ENCODE measurements at places on chromosomes 5 and 9.

DNA sequence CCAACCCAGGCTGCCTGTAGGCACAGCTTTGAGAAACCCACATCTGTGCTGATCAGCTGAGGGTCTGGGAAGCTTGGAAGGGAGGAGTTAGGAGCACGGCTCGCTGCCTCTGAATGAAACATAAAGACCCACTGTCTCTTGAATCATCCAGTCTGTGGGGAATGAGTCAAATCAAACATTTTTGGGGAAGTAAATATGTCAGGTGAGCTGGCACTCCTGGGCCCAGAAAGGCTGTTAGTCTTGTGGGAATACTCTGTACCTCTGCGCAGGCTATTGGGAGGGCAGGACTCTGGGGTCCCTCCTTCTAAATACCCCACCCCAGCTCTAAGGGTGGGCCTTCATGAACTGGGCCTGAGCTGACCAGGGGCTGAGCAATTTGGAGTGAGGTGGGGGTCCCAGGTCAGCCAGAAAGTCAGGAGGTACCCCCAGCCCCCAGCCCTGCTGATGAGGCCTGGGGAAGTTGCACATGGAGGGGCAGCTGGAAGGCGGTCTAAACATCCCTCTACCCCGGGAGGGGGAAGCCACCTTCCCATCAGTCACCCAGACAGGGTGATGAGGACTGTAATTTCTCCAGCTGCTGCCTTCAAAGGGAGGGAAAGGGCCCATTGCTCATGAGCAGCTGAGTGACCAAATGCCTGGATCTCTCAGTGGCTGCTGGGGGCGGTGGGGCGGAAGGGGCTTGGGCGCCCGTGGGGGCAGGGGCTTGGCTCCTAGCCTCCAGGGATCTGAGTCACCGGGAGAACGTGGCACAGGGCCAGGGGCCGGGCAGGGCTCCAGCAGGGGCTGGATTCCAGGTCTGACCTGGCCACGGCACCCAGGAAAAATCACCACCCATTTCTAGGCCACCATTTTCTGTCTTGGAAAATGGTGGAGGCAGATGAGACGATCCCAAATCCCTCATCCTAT is 10.8 kb downstream of the FIBCD1 start:
- DNase-seq = no peak

DNA sequence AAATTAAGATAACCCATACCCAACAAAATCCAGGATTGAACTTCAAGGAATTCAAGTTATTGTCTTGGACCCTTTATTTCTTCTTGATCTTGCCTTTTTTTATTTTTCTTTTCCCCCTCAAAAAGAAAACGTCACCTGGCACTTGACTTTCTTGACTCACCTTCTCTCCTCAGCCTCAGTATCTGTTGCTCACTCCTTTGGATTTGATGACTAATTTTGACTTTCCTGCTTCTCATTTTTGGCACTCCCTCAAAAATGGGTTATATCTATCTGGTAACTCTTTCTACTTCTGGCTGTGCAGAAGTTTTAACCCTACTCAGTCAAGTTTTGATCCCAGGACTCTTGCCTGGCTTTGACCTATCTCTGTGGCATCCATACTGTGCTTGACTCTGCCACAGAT is 66.6 kb upstream of the SPATA31D4 start:
- no peak for DNase-seq

DNA sequence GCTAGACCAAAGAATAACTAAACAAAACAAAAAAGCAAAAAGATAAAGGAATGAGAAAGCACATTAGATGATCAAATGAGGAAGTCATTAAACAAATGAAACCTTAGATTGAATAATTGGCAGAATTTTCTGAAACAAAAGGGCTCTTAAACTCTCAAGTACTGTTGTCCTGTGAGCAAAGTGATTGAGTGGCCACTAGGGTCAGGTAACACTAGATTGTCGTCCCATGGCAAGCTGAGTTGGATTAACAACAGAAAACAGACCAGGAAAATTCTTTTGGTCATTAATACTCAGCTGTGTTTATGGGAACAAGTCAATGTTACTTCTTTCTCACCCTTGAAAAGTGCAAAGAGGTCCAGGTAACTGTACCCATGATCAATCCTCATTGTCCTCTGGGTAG is 81.6 kb upstream of the MRPS30 start:
- DNase-seq = no peak

- DNase-seq = no peak
Observed at GRCh38 chr9:77597057-77597456, 51.1 kb downstream of the GNA14 start.

DNA sequence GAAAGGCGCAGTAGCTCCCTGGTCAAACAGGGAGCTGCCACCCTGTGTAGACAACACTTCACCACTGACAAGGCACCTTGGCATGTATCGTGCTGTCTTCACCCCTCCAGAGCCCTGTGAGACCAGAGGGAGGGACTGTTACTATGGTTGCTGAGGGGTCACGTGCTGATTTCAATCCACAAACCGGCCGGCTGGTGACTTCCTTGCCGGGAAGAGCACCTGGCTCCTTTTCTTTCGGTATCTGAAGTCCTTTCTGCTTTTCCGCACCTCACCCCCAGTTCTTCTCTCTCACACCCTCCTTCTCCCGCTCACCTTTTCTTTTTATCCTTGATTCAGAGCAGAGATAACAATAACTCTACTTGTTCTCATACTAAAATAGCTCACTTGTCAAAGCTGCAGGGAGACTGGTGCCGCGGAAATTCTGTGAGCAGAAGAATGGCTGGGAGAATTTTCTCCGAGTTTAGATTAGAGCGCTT is 327.2 kb downstream of the ZSWIM6 start:
- DNase-seq = no peak

DNA sequence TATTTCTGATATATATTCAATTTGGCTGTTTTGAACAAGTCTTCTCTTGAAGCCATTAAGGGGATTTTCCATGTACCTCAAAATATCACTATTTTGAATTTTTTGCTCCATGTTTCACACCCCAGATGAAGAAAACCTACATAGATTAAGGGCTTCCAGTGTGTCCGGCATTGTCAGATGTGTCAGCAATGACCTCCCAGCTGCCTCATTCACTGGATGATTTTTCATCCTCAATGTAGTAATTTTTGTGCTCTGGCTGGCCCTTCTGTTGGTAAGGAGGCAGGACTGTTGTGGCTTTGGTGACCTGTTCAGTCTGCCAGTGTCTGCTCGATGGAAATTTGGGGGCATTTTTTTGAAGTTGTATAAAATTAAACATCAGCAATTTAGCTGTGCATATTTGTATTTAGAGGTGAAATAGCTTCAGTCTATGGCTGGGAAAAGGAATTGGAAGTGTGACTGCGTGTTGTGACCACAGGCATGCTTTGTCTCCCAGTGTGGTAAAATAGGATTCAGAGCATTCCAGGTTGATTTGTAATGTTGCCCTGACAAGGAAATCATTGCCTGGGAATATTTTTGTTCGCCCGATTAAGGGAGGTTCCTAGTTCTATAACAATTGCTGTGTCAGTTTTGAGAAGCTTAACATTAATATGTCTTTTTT is 312.4 kb downstream of the ARHGEF28 start:
- no peak for DNase-seq

DNA sequence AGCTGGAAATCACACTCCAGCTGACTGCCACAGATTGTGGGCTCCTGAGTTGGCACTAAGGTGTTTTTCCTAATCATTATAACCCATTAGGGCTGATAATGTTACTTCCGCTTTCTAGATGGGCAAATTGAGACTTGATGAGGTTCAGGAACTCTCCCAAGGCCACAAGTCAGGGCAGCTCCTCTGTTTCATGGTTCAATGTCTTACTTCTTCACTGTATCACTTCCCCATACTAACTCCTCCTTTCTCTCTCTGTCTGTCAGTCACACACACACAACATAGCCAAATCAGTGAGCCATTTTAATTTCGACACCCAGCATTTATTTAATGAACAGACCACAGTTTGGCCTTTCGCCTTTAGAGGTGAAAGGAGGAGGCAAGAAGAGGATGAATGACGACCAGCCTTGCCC is 17.8 kb upstream of the TRAF1 start:
- peak; percentile 36 for DNase-seq

GRCh38 chr5:117486261-117486660 is 911.6 kb upstream of the SEMA6A start:
- no peak for DNase-seq

DNA sequence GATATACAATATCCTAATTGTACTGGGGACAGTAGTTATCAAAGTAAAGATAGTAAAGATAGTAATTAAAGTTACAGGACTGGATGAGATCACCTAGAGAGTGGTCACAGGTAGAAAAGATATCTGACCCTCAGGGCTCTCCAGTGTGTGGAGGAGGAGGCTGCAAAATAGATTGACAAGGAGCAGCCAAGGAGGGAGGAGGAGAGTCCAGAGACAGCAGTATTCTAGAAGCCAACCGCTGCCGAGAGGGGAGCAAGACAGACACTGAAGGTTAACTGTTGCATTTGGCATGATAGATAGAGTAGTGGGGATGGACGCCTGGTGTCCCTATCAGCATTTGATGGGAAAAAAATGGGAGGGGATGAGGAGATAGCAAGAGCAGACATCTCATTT is 17.0 kb upstream of the F2RL1 start:
- DNase-seq = no peak

DNA sequence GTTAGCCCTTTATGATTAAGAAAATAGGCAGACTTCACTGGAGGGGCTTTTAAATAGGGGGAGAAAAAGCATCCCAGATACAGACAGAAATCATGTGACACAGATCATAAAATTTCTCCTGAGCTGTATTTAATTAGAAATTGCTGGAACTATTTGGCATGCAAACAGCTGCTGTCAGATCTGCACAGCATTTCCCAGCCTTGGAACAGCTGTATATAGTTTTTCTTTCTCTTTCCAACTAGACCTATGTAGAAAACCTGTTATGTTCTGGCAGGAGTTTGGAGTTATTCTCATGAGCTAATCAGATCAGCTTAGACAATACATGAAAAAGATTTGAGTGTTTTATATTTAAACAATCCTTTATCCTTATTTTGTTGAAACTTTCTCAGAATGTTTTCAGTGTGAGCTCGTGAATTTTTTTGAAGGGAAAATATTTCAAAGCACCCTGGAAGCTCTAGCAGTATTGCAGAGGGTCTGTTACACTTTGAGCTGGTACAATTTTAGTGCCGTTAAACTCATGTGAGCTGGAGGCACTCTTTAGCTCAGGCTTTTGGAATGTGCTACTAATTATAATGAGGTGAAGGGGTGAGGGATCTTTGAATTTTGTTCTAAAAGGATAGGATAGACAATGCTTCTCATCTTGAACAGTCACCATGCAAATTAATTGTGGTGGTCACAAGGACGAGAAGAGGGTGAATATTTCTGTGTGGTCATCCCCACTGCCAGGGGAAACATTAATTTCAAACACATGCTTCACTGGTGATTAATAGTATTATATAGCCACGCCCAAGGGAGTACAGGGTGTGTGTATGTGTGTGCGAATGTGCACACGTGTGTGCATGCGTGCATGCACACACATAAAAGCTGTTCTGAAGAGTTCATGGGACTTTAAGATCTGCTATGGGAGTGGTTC is 239.4 kb upstream of the FBXL7 start:
- DNase-seq = no peak

DNA sequence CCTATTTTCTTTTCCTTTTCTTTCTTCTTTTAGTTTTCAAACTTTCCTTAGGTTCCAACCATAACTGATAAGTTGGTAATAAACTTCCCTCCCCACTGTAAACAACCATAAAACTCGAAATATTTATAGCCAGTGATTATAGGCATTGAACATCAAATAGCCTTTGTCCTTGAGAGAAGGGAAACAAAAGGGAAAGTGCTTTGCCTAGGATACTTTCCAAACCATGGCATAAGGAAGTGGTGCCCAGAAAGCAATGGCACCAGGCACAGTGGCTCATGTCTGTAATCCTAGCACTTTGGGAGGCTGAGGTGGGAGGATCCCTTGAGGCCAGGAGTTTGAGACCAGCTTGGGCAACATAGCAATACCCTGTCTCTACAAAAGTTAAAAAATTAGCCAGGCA is 11.9 kb upstream of the PDLIM4 start:
- DNase-seq = no peak

- DNase-seq = no peak
Observed at GRCh38 chr5:142819292-142819691, 49.1 kb downstream of the ARHGAP26 start.

GRCh38 chr5:140869555-140869886 is 764 bp downstream of the PCDHA11 start:
- DNase-seq = no peak

GRCh38 chr9:136650021-136650420 is 12.7 kb upstream of the EGFL7 start:
- no peak for DNase-seq

DNA sequence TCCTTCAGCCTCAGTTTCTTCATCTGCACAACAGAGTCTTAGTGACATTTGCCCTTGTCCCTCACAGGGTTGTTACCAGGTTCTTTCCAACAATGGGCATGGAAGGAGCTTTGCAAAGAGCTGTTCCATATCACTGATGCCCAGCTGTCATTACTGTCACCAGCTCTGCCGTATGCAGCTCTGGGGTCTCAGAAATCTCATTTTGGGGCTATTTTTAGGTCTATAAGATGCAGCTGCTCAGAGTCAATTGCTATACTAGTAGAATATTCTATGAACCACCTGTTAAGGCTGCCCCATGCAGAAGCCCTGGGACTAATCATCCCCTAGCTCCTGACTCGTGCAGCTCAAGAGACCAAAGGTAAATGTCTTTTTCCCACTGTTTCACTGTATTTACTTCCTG is 105.1 kb upstream of the TNPO1 start:
- DNase-seq = no peak

- peak; percentile 30 for DNase-seq
Observed at GRCh38 chr9:69168709-69169217, 5.3 kb upstream of the TJP2 start.

DNA sequence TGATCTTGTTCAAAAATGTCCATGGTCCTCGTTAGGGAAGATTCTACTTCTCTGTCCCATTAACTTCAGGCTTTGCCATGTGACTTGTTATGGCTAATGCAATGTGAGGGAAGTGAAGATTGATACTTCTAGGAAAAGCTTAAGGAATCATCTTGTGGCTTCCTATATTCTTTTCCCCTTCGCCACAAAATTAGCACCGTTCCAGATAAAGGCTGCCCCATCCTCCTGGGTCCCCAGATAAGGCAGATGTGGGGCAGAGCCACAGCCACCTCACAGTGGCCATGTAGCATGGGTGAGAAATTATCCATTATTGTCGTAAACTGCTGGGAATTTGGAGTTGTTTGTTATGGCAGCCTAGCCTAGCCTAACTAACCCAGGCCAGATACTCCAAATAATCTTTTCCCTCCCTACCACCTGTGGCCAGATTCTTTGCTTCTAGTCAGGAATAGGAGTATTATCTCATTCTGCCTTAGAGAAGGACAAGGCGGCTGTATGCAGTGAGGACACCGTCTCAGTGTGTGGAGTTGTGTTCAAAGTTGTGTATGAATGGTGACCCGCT is 31.9 kb upstream of the BOD1 start:
- DNase-seq = no peak

DNA sequence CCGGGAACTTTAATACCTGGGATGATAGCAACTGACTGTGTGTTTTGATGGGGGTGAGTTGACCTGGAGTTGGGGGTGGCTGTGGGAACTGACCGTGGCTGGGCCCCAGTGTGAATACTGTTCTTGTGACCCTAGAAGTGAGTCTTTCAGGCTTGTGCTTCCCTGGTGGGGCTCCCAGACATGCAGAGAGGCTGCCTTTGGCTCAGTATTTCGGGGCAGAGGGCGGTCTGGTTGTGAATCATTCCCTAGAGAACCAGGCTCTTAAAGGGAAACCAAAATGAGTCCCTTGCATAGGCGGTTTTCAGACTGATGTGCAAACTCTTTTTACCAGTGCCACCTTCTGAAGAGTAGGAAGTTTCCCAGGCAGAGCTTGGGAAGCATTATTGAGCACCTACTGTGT is 132.1 kb downstream of the MACROH2A1 start:
- DNase-seq = no peak

- no peak for DNase-seq
Observed at GRCh38 chr5:158086856-158087255, 227.9 kb upstream of the CLINT1 start.

GRCh38 chr9:4799775-4800174 is 7.0 kb downstream of the RCL1 start:
- DNase-seq = no peak
